ENCODE measurements at places on chromosomes 4 and X. TPM values are rescaled to one million over a fixed set of nuclear protein-coding genes. Genes with fewer than 3 reads are reported as not detected.

The C1QTNF7 gene
- total RNA-seq: 23.2 TPM

The SH3BP2 gene
- total RNA-seq: 70.6 TPM

The ANKRD50 gene
- 26.9 TPM for total RNA-seq

The STOX2 gene
- 41.7 TPM for total RNA-seq

The DCLK2 gene
- total RNA-seq: 34.2 TPM

The HTN1 gene
- not detected for total RNA-seq

The FAM9C gene
- not detected for total RNA-seq

The RIPPLY1 gene
- total RNA-seq: not detected

The GJB1 gene
- not detected for total RNA-seq

The BEX5 gene
- not detected for total RNA-seq

The SPANXN4 gene
- total RNA-seq: not detected

The ADH5 gene
- 93.4 TPM for total RNA-seq

The RHOXF2 gene
- total RNA-seq: not detected

- DNase-seq: no peak
Measured at GRCh38 chr4:158856852-158857251, 88.0 kb downstream of the FNIP2 start.

DNA sequence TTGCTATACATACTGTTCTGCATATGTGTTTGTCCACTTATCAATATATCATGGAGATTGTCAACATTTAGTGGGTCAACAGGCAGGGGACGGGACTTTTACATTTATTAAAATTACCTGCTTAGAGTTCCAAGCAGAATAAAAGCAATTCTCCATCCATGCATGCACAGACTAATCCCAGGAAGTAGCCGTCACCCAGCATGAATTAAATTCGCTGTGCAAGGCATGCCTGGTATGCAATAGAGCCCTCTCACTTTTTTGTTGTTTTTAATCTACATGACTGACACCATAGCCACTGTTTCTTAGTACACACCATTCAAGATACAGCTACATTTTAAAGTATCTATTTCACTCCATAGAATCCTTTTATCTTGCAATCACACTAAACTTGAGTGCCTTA, 108.9 kb downstream of the USP46 start:
- no peak for DNase-seq

GRCh38 chrX:144809025-144809424, 438.3 kb upstream of the SPANXN1 start:
- no peak for DNase-seq

DNA sequence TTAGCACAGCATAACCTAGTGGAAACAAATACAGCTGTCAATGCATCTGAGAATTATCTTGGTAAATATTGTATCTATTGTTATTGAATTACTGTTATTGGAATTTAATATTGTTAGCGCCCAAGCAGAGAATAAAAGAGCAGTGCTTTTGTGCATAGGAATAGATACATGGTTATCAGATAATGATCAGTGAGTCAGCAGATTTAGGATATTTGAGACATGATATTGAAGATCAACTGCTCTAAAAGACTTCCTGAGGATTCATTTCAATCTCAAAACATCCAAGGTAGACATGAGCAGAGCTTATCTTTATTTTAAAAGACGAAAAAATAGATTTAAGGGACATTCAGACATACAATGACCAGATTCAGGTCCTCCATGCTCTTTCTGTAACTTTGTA, 10.6 kb upstream of the H2AZ1 start:
- DNase-seq: no peak

DNA sequence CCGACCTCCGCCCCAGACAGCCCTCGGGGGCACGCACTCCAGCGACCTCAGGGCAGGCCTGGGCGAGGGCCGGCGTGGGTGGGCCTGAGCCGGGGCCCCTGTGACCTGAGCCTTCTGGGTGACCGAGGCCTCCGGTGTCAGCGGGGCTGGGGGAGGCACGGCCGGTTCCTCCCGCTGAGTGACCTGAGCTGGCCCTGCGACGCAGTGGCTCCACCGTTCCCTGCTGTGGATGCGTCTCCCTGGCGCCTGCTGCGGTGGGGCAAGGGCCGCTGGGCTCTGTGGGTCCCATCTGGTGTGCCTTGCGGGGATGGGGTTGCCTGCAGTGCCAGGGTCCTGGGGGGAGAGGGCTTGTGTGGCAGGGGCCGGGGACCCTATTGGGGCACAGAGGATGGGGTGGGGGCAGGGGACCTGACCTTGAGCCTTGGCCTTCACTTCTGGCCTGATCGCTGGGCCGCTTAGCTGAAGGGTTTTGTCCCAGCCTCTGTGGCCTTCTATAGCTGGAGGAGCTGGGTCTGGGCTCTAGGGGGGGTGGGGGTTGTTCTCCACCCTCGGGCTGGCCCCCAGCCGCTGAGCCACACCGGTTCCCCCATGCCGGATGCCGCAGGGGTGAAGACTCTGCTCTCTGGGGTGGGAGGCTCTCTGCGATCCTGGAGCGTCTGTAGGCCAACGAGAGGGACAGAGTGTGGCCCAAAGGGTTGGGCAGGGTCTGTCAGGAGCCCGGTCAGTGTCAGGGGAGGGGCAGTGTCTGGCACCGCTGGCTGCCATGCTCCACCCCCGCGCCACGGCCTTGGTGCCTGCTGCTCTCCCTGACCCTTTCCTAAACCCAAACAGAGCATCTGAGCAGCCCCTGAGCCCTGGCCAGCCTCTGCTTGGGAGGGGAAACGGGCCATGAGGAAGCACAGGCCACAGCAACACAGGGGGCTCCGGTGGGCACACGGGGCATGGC, 2.3 kb downstream of the NAT8L start:
- DNase-seq: no peak

- DNase-seq: no peak
Measured at GRCh38 chrX:150352114-150352513, 11.0 kb upstream of the MAMLD1 start.

- DNase-seq: no peak
Measured at GRCh38 chrX:106481341-106481740, 130.4 kb upstream of the RADX start.

GRCh38 chr4:124666496-124666895, 46.0 kb downstream of the ANKRD50 start:
- no peak for DNase-seq

- no peak for DNase-seq
Measured at GRCh38 chr4:105184316-105184980, 37.8 kb downstream of the TET2 start.

DNA sequence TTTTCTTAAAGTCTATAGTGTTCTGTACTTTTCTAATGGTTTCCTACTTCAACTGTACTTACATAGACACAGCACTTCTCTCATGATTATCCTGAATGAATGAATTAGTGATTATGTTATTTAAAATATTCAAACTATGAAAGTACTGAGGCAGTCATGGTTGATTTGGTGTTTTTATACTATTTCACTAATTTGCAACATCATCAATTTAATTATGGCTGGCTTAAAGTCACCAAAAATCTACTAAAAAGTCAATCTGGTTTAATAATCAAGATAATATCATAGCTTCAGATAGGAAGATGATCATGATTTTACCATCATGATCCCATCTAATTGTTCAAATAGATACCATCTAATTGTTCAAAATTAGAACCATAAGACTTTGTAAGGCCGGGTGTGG, 16.8 kb upstream of the TMEM131L start:
- DNase-seq: no peak

- DNase-seq: no peak
Measured at GRCh38 chrX:30935985-30936384, 46.9 kb upstream of the TAB3 start.

DNA sequence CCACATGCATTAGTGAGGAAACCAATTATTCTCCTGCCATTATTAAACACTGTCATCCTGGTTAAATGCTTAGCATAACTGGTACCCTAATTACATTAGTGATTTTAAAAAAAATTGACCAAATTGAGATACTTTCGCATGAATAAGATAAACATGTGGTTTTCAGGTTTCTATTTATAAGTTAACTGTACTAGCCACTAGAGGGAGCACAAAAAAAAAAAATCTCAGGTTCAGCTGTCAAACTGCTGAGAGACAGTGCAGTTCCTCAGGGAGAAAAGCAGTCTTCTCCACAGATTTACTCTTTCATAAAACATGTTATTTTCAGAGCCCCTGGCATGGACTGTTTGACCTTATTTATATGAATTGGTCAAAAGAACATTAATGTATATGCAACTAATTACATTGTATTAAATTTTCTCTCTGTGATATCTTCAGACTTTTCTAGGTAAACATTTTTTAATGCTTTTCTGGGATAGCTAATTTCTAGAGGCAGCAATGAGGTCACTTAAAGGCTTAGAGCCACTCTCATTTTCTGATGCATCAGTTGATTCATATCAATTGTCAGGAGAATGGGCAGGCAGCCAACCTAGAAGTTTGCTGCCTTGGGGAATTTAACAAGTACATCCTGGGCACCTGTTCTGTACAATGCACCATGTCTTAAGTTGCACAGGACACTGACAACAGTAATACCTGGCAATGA, 167.5 kb downstream of the CDS1 start:
- no peak for DNase-seq

- DNase-seq: no peak
Measured at GRCh38 chr4:955931-956381, 17.4 kb downstream of the DGKQ start.

GRCh38 chrX:38954520-38954919, 153.3 kb downstream of the MID1IP1 start:
- no peak for DNase-seq

DNA sequence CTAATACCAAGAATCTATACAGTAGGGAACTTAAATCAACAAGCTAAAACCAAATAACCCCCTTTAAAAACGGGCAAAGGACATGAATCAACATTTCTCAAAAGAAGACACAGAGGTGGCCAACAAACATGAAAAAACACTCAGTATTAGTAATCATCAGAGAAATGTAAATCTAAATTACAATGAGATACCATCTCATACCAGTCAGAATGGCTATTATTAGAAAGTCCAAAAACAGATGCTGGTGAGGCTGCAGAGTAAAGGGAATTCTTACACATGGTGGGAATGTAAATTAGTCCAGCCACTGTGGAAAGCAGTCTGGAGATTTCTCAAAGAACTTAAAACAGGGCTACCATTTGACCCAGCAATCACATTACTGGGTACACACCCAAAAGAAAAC, 167.8 kb downstream of the PACRGL start:
- DNase-seq: no peak

- DNase-seq: no peak
Measured at GRCh38 chrX:51803833-51804232, 60.6 kb downstream of the GSPT2 start.

- peak; percentile 5 for DNase-seq
Measured at GRCh38 chr4:3522326-3522640, 9.9 kb downstream of the LRPAP1 start.

DNA sequence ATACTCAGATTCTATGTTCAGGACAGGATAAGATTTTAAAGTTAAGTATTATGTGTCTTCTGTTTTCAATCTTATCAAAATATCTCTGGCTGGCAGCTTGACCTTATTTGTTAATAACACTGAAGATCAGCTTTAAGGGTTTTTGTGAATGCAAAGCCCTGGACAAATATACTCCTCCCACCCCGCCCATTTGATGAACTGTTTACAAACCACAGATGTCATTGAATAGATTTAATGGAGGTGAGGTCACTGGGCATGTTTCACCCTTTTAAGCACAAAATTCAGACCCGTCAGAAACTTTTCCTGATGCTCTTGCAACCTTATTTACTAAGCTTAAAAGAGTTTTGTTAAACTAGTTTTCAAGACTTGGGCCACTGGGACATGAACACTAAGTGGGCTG, 10.1 kb upstream of the CXCL8 start:
- DNase-seq: no peak

DNA sequence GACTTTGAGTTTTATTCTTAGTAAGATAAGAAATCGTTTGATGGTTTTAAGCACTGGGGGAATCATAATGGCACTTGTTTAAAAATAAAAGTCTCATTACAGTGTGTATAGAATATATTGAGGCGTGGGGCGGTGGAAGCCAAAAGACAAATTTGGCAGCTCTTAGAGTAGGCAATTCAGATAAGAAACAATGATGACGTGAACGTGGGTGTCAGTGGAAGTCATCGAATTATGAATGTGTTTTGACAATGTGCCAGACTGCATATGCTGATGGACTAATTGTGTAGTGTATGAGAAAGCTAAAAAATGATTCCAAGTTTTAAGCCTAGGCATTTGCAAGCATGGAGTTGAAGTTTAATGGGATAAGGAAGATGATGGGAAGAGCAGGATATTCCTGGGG, 35.8 kb downstream of the SPANXD start:
- no peak for DNase-seq

DNA sequence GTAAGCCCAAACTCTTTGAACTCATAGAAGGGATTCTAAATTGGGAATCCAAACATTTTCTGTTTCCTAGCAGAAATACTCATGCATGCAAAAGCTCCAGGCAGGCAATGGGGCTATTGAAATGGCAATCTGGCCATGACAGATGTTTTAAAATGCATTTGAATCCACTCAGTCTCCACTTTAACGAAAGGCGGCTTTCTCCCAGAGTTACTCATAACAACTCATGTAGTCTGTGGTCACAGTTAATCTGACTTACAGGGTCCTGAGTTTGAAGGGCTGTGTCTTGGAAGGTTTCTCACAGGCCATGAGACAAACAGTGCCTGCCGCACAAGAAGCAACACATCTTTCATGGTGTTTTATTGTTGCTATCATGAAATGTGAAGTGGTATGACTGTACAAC, 185.7 kb downstream of the AMELX start:
- no peak for DNase-seq

DNA sequence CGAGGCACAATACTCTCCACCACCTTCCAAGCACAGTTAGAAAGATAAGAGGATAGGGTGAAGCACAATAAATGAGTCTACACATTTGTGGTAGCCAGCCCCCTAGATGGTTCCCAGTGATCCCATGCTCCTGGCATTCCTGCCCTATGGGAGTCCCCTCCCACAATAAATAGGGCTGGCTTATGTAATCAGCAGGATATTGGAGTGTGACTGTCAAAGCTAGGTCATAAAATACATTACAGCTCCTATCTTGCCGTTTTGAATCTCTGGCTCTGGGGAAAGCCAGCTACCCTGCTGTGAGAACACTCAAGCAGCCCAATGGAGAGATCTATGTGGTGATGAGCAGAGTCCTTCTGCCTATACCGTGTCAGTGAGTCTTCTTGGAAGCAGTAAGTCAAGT, 198.7 kb upstream of the NOCT start:
- no peak for DNase-seq

- no peak for DNase-seq
Measured at GRCh38 chr4:114782415-114783214, 184.0 kb downstream of the UGT8 start.

DNA sequence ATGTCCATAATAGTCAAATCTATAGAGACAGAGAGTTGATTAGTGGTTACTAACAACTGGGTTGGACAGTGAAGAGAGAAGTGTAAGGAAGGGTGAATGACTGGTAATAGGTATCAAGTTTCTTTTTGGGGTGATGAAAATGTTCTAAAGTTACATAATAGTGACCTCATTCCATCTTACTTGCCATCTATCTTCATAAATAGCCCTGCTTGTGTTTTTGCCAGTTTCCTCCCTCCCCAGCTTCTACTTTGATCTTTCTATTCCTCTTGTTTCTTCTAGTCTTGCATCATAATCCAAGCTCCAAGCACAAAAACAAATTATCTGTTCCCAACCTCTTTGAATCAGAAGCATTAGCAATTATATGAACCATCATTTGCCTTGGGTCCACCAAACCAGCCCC, 40.2 kb upstream of the TET2 start:
- DNase-seq: no peak

- no peak for DNase-seq
Measured at GRCh38 chrX:139750390-139750789, 42.4 kb upstream of the MCF2 start.

- no peak for DNase-seq
Measured at GRCh38 chrX:112164420-112164819, 81.8 kb upstream of the TRPC5 start.

All from ascending aorta (tissue), 2 donors.